ENCODE measurements at places on chromosomes 11 and 22.

GRCh38 chr11:129814244-129815014 is 1.2 kb upstream of the TMEM45B start:
- DNase-seq: no peak

GRCh38 chr11:369336-370018 is at the start of gene B4GALNT4:
B4GALNT4 (plus strand) TSS chr11:369499; CDS start chr11:369804, 305 bp downstream.
- no peak for DNase-seq

DNA sequence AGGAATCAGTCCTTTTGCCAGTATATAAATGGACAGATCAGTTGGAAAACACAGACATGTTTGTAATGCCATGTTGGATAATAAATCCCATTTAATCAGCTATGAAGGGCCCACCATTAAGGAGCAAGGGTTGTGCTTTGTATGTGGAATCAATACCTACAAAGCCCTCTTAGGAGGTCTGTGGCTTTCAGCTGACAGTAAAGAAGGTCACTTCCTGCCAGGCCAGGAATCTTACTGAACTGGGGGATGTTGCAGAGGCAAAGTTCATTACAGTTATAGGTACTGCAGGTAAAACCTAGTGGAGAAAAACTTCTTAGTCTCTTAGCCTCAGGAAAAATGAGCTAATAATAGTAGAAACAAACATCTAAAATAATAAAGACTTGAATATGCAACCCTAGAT is 129.5 kb downstream of the FAM76B start:
- DNase-seq: no peak

- DNase-seq: no peak
Observed at GRCh38 chr11:1323774-1324173, 14.3 kb upstream of the TOLLIP start.

DNA sequence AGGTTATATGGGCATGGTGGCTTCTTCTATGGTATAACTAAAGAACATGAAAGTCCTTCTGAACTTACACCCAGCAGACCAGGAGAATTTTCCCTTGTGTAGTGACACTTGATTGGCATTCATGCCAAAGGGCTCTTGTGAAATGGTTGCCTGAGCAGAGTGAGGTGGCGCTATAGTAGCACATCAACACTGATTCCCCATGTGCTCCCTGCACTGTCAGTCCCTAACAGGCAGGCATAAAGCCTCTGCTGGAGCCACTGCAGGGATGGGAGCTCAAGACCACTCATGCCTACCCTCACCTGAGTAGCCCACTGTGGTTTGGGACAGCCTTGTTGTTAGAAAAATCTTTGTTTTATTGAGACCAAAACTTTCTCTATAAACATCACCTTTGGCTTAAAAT is 92.6 kb upstream of the LIN7C start:
- no peak for DNase-seq

GRCh38 chr11:37946155-37946766 is 1348.2 kb upstream of the RAG2 start:
- peak; percentile 33 for DNase-seq

GRCh38 chr11:88016392-88017170 is 158.7 kb downstream of the RAB38 start:
- DNase-seq: peak; percentile 78

Data from SW480 (cell line).